ENCODE measurements at places on chromosomes 11 and 22.

DNA sequence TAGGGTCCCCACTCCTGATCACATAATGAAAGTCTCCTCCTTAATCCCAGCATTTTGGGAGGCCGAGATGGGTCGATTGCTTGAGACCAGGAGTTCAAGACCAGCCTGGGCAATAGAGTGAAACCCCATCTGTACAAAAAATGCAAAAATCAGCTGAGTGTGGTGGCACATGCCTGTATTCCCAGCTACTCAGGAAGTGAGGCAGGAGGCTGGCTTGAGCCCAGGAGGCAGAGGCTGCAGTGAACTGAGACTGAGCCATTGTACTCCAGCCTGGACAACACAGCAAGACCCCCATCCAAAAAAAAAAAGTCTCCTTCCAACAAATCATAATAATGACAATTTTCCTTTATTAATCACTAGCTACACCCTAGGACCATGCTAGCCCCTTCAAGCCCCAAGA is 15.1 kb downstream of the ZMAT5 start:
- H3K27me3 ChIP-seq: no peaks in the 10 kb centered on the region
- H3K36me3 ChIP-seq: peaks cover 27% of the 10 kb centered on the region
- H3K4me1 ChIP-seq: peaks cover 9% of the 10 kb centered on the region
- no peak overlapping the region for H3K4me3 ChIP-seq
- DNase-seq: no peak
- no peak overlapping the region for H3K27ac ChIP-seq

GRCh38 chr11:107570015-107570414 is 4.5 kb upstream of the ALKBH8 start:
- H3K27me3 ChIP-seq: no peaks in the 10 kb centered on the region
- peaks cover 15% of the 10 kb centered on the region for H3K4me1 ChIP-seq
- H3K4me3 ChIP-seq: no peak overlapping the region
- DNase-seq: no peak

GRCh38 chr11:26958702-26959049 is 35.2 kb upstream of the FIBIN start:
- H3K36me3 ChIP-seq: no peaks in the 10 kb centered on the region
- H3K4me1 ChIP-seq: no peaks in the 10 kb centered on the region
- DNase-seq: no peak
- H3K27me3 ChIP-seq: no peaks in the 10 kb centered on the region
- H3K27ac ChIP-seq: no peak overlapping the region

DNA sequence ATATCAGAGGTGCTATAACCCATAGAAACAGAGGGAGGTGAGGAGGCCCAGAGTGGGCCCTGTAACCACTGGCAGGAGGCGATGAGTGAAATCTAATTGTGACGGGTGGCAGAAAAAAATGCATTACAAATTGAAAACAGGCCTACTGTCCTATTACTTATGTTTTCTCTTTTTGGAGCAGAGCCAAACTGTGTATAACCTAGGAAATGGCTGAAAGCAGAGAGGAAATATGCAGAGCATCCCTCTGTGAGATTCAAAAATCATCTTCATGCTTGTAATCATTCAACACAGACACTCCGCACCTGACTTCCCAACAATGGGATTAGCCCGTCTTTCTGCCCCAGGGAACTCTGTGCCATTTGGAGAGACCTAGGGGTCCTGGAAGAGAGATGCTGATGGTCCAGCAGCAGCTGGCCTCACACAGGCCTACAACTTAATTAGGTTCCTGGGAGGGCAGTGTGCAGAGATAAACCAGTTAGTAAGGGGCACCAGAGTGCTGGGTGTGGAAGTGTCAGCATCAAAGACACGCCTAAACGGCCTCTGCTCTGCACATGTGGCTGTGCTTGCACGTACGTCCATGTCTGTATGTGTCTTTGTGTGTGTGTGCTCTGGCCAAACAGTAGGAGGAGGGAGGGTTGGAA is 41.8 kb downstream of the MAP6 start:
- DNase-seq: no peak
- H3K36me3 ChIP-seq: no peaks in the 10 kb centered on the region
- H3K4me1 ChIP-seq: no peaks in the 10 kb centered on the region
- no peak overlapping the region for H3K4me3 ChIP-seq
- no peaks in the 10 kb centered on the region for H3K27me3 ChIP-seq

GRCh38 chr11:33321422-33321821 is 64.2 kb downstream of the HIPK3 start:
- DNase-seq: no peak
- no peaks in the 10 kb centered on the region for H3K36me3 ChIP-seq

- no peak overlapping the region for H3K27ac ChIP-seq
- no peaks in the 10 kb centered on the region for H3K27me3 ChIP-seq
- H3K36me3 ChIP-seq: no peaks in the 10 kb centered on the region
Measured at GRCh38 chr11:36211761-36212430, 77.3 kb downstream of the COMMD9 start.

GRCh38 chr11:128232588-128232987 is 354.8 kb downstream of the ETS1 start:
- no peak overlapping the region for H3K27ac ChIP-seq
- no peaks in the 10 kb centered on the region for H3K4me1 ChIP-seq
- H3K36me3 ChIP-seq: no peaks in the 10 kb centered on the region
- DNase-seq: no peak
- H3K27me3 ChIP-seq: no peaks in the 10 kb centered on the region
- no peak overlapping the region for H3K4me3 ChIP-seq

DNA sequence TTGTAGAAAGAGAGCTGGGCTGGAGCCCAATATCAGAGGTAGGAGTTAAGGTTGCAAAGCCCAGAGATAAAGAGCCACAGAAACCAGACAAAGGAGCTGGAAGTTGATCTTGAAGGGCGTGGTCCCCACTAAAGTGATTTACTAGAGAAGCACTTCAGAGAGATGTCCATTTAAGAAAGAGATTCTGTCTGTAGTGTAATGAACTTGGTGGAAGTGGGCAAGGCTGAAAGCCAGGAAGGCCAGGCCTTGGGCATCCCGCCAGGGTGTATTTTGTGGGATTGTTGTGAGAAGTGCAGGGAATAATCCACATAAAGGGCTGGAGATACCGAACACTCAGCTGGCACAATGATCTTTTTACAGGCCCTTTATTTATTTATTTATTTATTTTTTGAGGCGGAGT is 1398.8 kb downstream of the TBC1D22A start:
- no peak for DNase-seq
- no peaks in the 10 kb centered on the region for H3K4me1 ChIP-seq
- H3K36me3 ChIP-seq: no peaks in the 10 kb centered on the region

DNA sequence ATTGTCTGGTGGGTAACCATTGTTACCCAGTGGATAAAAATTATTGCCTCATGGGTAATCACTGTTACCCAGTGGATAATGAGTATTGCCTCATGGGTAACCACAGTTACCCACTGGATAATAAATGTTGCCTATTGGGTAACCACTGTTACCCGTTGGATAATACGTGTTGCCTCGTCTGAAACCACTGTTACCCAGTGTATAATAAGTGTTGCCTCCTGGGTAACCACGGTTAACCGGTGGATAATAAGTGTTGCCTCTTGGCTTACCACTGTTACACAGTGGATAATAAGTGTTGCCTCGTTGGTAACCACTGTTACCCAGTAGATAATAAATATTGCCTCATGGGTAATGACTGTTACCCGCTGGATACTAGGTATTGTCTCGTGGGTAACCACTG is 20.9 kb upstream of the NXPE4 start:
- H3K4me3 ChIP-seq: no peak overlapping the region
- no peaks in the 10 kb centered on the region for H3K4me1 ChIP-seq
- no peaks in the 10 kb centered on the region for H3K27me3 ChIP-seq
- DNase-seq: no peak
- H3K36me3 ChIP-seq: no peaks in the 10 kb centered on the region

GRCh38 chr22:27651486-27651885 is 150.1 kb downstream of the MN1 start:
- no peaks in the 10 kb centered on the region for H3K36me3 ChIP-seq
- no peaks in the 10 kb centered on the region for H3K27me3 ChIP-seq
- no peak overlapping the region for H3K27ac ChIP-seq

DNA sequence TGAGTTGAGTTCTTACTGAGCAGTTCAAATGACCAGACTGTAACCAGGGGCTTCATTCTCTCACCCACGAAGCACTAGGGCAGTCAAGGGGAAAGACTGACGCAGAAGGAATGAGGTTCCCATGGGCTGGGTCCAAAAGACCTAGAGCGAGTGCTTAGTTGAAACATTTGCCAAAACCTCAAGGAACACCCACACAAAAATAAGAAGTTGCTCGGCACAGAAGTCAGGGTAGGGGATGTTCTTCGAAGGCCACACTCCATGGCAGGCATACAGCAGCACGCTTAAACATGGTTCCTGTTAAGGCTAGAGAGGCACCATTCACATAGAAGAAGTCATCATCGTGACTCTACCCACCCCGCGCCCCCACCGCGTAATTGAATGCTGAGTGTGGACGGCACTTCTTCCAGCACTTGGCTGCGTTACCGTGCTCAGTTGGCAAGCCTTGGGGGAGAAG is 52.9 kb downstream of the TIMP3 start:
- no peaks in the 10 kb centered on the region for H3K36me3 ChIP-seq
- DNase-seq: no peak
- H3K27me3 ChIP-seq: no peaks in the 10 kb centered on the region
- no peaks in the 10 kb centered on the region for H3K4me1 ChIP-seq
- H3K4me3 ChIP-seq: no peak overlapping the region
- H3K27ac ChIP-seq: no peak overlapping the region

- H3K27me3 ChIP-seq: no peaks in the 10 kb centered on the region
- no peaks in the 10 kb centered on the region for H3K36me3 ChIP-seq
- no peaks in the 10 kb centered on the region for H3K4me1 ChIP-seq
- H3K27ac ChIP-seq: no peak overlapping the region
- no peak overlapping the region for H3K4me3 ChIP-seq
Measured at GRCh38 chr11:859394-860131, 16.9 kb downstream of the TSPAN4 start.

DNA sequence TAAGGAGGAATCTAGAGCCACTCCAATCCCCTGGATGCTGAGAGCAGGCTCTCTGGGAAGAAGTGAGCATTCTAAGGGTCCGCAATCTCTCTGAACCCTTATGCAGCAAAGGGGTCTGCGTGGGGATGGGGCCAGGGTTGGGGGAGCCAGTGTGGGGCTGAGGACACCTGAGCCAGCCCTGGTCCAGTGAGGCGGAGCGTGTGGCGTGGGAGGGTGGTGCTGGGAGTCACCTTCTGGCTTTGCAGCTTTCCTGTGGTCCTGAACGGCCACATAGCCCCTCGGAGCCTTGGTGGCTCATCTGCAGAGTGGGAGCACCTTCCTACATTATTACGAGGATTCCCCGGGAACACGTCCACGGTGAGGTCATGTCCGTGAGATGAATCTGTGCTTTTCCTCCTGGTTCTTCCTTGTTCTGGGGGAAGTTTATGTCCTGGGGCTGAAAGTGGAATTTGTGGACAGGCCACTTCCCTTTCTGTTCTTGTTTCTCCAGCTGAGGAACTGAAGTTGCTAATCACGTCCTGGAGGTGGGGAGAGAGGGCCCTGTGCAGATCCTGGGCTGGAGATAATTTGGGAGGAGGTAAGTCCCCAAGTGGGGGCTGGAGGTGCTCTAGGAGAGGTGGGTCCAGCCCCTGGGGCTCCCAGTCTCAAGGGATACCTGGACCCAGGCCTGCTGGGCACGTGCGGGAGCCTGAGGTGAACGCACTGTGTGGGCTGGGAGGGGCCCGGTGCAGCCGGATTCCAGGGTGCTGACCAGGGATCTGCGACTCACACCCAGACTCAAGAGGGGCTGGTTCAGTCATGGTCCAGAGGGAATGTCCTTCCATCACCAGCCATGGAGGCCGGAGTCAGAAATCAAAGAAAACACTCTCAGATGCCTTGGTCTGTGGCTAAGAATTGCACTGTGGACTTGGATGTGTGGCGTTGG is 6.1 kb downstream of the MRGPRE start:
- no peak overlapping the region for H3K4me3 ChIP-seq
- no peaks in the 10 kb centered on the region for H3K36me3 ChIP-seq
- DNase-seq: no peak
- no peaks in the 10 kb centered on the region for H3K27me3 ChIP-seq
- no peak overlapping the region for H3K27ac ChIP-seq

DNA sequence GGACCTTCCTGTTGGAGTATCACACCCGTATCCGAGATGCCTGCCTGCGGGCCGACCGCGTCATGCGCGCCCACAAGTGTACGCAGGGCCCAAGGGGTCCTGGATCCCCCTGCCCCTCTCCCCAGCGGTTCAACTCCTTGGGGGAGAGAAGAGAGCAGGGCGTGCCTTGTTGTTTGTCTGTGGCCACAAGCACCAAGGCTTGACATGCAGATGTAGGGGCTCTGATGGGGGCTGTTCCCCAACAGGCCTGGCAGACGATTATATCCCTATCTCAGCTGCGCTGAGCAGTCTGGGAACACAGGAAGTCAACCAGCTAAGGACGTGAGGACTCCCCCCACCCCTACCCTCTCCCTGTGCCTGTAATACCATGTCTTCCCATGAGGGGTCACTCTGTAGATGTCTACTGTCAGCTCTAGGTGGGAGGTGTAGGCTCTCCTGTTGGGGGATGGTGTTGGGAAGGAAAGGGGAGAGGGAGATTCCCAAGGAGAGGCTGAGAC is 6.8 kb downstream of the CFL1 start:
- peaks cover 9% of the 10 kb centered on the region for H3K4me1 ChIP-seq
- H3K27me3 ChIP-seq: no peaks in the 10 kb centered on the region
- H3K27ac ChIP-seq: no peak overlapping the region
- DNase-seq: no peak
- H3K4me3 ChIP-seq: no peak overlapping the region
- H3K36me3 ChIP-seq: peaks cover 27% of the 10 kb centered on the region

DNA sequence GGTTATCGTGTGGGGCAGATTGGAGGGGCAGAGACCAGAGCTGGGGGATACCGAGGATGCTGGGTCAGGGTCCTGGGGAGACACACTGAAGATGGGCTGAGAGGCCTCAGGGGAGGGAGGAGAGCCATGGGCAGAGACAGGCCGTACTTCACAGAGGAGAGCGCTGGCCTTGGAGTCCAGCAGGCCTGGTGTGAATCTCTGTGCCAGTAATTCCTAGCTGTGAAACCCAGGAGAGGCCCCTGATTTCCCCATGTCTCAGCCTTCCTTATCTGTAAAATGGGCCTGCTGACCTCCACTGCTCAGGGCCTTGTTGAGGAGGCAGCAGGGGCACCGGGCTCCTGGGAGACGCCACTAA is 23.4 kb downstream of the CACNA1I start:
- DNase-seq: no peak
- H3K27me3 ChIP-seq: no peaks in the 10 kb centered on the region
- H3K4me3 ChIP-seq: no peak overlapping the region
- H3K4me1 ChIP-seq: no peaks in the 10 kb centered on the region
- no peak overlapping the region for H3K27ac ChIP-seq
- H3K36me3 ChIP-seq: no peaks in the 10 kb centered on the region

GRCh38 chr11:43736502-43737200 is 56.1 kb downstream of the HSD17B12 start:
- H3K27me3 ChIP-seq: no peaks in the 10 kb centered on the region
- no peaks in the 10 kb centered on the region for H3K36me3 ChIP-seq
- H3K4me3 ChIP-seq: no peak overlapping the region
- no peaks in the 10 kb centered on the region for H3K4me1 ChIP-seq
- H3K27ac ChIP-seq: no peak overlapping the region
- no peak for DNase-seq
